ENCODE measurements at places on chromosomes 16 and 17.

DNA sequence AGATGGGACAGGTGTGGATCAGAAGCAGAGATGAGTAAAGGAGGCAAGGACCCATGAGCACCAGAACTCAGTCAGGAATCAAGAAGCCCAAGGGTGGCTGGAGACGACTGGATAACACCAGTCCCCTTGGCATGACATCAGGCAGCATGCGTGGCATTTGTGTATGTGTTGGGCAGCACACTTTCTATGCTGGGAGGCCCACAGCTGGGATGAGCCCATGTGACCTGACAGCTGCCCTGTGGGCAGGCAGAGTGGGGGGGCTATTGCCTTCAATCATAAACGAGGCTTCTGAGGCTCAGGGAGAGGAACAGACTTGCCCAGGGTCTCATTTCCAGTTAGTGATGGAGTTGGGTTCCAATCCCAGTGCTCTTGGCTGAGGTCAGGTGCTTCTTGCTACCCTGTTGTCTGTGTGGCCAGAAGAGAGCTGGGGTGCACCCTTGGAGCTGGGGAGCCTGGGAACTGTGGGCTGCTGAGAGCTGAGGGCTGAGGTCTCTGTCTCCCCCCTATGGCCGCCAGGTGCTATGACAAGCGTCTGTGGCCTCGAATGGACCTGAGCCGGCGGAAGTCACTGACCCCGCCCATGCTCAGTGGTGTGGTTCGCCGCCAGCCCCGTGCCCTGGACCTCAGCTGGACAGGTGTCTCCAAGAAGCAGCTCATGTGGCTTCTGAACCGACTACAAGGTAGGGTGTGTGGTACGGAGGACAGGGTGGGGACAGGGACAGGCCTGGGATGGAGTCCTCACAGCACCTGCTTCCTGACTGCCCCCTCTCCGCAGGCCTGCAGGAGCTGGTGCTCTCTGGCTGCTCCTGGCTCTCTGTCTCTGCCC is 7.1 kb upstream of the ORAI3 start:
- DNase-seq: peak; percentile 69

GRCh38 chr17:75130632-75131277 is 787 bp downstream of the NT5C start:
- no peak for DNase-seq

GRCh38 chr17:3035256-3035967 is 28.0 kb downstream of the OR1D5 start:
- DNase-seq: no peak

DNA sequence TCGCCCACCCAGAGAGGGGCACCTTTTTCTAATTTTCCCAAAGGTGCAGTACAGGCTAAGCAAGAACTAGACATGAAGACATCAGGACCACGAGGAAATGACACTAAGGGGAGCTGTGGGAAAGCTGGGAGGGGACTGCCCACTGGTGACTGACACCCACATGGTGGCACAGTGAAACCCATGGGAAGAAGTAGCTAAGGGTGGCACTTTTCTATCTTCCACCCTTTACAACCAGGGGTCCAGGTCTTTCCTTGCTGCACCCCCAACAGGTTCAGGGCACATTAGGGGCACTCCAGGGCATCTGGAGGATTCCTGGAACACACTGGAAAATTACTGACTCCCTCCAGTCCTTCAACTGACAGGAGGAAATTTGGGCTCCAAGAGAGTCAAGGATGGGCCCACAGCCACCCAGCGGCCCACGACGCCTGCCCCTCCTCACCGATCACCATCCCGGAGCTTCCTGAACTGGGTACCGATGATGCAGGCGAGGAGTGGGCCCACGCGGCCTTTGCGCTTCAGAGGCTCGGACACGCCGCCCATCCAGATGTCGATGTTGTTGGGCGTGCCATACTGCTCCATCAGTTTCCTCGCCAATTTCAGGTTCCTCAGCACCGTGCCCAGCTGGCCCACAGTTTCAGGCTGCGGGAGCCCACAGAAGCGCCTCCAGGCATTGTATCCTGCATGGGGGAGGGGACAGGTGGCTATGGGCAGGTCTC is 9.4 kb downstream of the MPO start:
- DNase-seq: no peak

DNA sequence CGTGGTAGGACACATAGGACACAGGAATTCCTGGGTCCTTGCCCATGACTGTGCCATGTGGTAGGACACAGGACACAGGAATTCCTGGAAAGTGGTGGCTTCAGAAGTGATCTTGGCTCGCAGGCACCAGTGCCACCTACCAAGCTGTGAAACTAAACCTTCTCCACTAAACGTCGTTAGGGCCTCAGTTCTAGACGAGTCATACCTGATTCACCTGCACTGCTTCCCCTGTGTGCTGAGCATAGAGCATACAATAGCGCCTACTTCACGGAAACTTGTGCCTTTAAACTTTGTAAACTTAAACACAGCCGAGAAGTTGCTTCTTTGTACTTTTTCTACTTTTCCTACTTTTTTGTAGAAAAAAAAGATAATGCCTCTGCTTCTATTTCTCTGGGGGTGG is 4.8 kb downstream of the SOX8 start:
- no peak for DNase-seq

DNA sequence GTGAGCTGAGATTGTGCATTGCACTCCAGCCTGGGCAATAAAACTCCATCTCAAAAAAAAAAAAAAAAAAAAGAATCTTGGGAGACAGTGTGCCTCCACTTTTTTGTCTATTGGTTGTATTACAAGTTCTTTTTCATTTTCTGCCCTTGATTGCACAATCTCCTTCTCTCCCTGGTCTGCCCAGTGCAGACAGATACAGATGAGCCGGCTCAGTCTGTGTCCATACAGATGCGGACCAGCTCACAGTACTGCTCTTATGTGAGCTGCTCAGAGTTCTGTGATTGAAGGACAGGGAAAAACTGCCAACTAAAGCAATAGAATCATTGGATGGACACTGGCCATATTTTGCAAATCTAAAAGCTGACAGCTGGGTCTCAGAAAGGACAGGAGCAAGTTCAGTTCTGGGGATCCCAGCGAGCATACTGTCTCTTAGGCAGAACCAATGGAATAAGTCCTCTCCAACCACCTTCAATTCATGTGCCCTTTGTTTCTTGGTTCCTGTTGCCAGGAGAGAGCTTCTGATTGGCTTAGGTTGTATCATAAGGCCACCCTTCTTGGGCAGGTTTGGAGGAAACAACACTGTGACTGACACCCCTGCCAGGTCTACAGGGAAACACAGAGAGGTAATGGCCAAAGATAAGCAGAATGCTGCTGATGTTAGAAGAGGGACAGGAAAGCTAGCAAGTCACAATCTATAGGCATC is 495.6 kb upstream of the HSBP1 start:
- DNase-seq: no peak

Data from MV-4-11 (cell line).